Stimulated activated CD4-positive, alpha-beta T cell treated with anti-CD3 and anti-CD28 coated beads, Interleukin-12 subunit alpha, Interleukin-12 subunit beta, amount 100 ng/mL, for 24 hours (primary cell): ENCODE measurements at places on chromosomes 6 and 20.

DNA sequence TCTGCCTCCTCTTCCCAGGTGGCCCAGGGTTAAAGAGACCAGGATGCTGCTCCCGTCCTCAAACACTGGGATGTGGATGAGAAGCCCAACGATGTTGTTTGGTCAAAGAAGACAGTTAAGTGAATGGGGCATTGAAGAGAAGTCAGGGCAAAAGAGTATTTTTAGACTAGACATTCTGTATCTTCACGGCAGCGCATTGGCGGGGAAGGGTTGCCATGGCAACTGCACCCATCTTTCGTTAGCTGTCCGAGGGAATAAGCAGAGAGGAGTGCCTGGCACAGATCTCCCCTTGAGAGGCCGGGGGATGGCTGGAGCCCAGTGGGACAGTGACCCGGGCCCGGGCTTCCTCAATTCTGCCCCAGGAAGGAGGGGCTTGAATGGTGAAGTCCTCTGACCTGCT lies 56.4 kb upstream of the GPR31 start:
- no peak for DNase-seq

- DNase-seq = no peak
These were observed 5.0 kb downstream of the TNFRSF6B start for GRCh38 chr20:63701329-63702035.

DNA sequence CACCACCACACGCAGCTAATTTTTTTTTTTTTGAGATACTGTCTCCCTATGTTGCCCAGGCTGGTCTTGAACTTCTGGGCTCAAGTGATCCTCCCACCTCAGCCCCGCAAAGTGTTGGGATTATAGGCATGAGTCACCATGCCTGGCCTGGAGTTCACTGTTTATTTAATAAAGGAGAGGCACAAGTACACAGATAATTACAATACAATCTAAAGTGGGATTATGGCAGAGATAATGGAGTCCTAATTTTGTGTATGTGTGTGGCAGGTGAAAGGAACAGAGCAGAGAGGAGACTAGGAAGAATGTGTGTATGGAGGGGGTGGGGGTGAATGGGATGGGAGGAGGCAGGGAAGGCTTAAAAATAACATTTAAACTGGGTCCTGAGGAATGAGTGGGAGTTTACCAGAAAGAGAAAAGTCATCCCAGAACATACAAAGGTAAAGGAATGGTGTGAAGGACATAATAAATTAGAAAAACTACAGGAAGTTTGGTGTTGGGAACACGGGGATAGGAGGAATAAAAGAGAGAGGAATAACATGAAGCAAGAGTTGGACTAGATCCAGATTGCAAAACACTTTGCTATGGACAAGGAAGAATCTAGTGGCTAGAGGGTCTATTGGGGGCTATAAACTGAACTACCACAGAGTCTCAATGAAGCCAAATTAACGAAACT lies 4.4 kb downstream of the NCOA5 start:
- no peak for DNase-seq

DNA sequence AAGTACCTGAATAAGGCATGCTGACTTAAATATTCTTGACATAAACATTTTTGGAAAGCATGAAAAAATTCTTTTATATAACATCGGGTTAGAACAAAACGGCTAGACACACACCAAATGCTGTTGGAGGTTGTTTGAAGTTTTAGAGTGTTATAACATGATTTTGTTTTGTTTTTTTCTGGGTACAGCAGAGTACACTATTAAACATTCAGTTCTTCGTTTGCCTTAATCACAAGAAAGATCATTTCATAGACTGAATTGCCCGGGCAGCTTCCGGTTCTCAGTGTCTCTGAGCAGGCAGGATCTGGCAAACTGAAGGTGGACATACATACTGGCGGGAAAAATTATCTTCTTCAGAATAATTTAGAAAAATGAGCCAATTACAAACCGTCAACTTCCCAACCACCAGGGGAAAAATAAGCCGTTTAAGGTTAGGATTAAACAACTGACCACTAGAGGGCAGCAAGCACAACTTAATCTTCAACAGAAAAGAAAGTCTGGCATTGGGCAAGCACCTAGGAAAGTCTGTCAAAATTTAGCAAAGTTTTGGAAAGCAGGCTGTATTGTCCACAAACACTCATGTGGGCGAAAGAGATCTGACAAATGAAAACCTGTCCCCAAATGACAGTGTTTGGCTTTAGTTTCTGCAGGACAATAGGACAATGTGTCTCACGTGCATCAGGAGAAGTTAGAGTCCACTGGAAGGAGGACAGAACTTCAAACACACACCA lies 15.0 kb downstream of the ZNF217 start:
- DNase-seq = no peak

DNA sequence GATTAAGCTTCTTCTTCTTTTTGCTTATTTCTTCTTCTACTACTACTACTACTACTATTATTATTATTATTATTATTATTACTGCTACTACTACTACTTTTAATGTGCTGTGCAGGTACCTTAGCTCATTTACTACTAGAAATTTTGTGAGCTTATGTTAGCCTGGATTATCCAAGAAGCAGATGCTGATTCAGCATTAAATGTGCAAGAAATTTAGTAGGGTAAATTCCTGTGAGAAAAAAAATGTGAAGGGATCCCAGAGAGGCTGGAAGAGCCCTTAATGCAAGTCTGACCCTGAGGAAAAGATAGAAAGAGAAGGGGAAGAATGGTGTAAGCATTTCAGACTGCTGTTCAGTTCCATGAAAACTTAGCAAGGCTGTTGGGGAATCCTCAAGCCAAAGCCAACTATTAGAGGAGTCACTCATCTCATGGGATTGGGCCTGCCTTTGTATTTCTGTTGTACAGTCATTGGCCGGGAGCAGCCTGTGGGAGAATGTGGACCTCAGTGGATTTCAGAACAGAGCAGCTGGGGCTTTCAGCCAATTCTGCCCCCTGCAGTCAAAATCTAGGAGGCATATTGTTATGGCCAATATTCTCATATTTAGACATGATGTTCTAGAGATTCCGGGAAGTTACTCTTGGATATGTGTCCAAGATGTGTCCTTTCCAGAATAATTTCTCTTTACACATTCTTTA lies 37.2 kb upstream of the TSPYL1 start:
- DNase-seq = no peak

- DNase-seq = no peak
These were observed 40.1 kb upstream of the BHLHE23 start for GRCh38 chr20:63046841-63047240.

DNA sequence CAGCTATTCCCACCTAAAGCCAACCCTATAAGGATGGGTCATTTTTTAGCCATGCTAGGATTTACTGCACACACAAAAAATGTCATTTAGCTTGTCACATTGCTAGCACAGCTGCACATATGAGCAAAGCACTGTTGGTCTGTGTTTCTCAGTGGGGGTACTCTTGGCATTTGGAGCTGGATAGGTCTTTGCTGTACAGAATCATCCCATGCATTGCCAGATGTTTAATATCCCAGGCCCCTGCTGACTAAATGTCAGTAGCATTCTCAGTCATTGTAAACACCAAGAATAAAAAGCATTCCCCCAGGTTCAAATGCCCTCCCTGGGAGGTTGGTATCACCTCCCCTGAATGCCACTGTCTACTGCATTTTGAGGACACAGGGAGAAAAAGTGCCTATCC lies 14.6 kb upstream of the LTV1 start:
- no peak for DNase-seq

GRCh38 chr6:164370773-164371172 lies 938.6 kb downstream of the C6orf118 start:
- no peak for DNase-seq

- DNase-seq = no peak
These were observed 536 bp downstream of the ZFP57 start for GRCh38 chr6:29680416-29680815.

GRCh38 chr20:46752728-46753127 lies 43.3 kb downstream of the SLC2A10 start:
- peak; percentile 41 for DNase-seq

DNA sequence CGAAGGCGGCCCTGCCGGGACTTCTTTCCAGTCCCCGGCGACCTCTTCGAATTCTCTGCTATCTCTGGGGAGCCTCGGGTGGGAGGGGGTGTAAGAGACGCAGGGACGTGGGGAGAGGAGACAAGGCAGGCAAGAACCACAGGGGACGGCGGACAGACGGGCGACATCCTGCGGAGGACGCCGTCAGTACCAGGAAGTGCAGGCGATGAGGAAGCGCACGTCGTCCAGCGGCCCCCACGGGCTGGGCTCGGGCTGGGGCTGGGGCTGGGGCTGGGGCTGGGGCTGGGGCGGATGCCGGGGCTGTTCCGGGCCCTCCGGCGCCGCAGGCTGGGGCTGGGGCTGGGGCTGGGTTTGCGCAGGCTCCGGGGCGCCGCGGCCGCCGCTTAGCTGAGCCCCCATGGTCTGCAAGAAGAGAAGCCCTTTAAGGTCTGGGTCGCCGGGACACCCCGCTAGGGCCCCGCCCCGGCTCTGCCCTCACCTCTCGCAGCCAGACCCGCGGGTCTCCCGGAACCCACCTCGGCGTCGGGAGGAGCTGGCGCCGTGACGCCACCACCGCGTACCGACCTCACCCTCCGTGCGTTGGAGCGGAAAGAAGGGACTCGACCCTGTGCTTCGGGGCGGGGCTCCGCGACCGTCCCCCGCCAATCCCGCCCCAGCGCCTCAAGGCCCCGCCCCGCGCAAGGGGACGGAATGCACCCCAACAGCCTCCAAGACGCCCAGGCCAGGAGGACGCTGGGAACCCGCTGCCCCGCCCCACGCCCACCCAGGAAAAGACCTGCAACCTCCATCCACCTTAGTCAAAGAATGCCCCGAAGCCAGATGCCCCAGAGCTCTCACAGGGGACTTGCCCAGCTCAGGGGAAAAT lies at the start of gene MMP24OS:
TSS of gene MMP24OS (minus strand) at position 592 of the 865 bp plus-strand sequence. CDS start at position 399, 193 bp downstream.
- peak; percentile 80 for DNase-seq

DNA sequence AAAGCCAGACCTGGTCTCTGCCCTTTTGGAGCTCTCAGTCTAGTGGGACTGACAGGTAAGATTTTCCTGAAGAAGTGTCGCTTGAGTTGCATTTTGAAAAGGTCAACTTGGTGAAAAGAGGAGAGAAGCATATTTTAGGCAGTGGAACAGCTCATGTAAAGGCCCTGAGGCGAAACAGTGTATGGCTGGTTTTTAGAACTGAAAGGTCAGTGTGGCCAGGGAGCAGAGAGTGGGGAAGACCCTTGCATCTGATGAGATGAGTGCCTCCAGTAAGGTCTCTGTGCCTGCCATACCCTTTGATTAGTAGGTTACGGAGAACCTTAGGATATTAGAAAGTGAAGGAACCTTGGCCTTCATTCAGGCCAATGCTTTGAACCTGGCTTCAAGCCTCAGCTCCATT lies 55.9 kb upstream of the SAYSD1 start:
- no peak for DNase-seq

GRCh38 chr20:25643716-25644115 lies 19.9 kb upstream of the NANP start:
- DNase-seq = no peak

DNA sequence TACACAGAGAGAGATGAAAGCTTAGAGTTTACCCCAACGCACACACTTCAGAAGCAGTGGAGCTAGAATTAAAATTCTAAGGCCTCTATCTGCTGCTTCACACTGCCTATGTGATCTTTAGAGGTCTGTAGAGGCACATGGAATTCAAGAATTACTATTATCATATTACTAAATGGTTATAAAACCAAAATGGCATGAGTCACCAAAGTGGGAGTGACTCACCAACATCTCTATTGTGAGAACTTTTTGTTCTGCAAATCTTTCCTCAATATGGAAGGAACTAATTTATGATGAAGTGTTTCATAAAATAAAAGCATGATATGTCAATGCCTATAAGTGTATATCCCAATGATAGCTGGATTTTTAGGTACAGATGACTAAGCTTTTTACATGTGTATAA lies 28.5 kb upstream of the TMEM244 start:
- DNase-seq = no peak

GRCh38 chr20:41482647-41483552 lies 116.3 kb upstream of the EMILIN3 start:
- no peak for DNase-seq

GRCh38 chr6:168951217-168951616 lies 302.4 kb downstream of the THBS2 start:
- no peak for DNase-seq

- no peak for DNase-seq
These were observed 92.8 kb downstream of the ARID1B start for GRCh38 chr6:156869980-156870398.

DNA sequence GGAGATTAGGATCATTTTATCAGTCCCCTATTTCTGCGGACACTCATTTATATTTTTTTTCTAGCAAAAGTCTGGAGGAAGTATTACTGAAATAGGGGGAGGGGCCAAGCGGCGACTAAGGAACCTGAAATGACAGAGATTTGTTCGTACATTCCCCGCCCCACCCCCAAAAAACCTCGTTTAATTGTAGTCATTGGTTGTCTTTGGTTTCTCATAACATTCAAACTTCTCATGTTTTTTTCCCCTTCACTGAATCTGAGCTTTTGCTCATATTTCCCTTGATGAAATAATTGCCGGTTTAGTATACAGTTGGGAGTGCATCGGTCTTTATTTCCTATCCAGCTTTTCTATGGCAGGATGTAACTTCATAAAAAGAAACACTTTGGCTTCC lies 768 bp upstream of the FYN start:
- DNase-seq = peak; percentile 45
